Skin of body (tissue), 3 donors: ENCODE measurements at places on chromosomes 11 and 22. TPM values are rescaled to one million over a fixed set of nuclear protein-coding genes. Genes with fewer than 3 reads are reported as not detected.
A peak's percentile ranks its signal among the peaks of the same experiment; 100 is the strongest.

- DNase-seq: no peak
These were observed 83.0 kb upstream of the YWHAH start for GRCh38 chr22:31861226-31861840.

DNA sequence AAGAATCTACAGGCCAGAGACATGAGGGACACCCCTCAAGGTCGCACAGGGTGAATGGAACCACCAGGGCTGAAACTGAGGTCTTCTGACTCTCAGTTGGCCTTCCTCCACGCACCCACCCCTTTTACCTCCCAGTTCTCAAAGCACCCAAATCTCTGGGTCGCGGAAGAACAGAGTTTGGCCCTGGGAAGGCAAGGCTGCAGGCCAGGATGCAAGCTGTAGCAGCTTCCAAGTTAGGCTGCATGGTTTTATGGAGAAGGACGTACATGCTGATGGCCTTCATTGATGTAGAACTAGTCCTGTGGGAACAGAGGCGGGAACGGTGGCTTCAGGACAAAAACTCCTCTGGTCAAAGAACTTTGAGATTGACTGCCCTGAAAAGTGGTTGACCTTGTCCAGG is 143.5 kb upstream of the B3GAT1 start:
- DNase-seq: no peak

STX3 gene
- total RNA-seq: 19.5 TPM

DNA sequence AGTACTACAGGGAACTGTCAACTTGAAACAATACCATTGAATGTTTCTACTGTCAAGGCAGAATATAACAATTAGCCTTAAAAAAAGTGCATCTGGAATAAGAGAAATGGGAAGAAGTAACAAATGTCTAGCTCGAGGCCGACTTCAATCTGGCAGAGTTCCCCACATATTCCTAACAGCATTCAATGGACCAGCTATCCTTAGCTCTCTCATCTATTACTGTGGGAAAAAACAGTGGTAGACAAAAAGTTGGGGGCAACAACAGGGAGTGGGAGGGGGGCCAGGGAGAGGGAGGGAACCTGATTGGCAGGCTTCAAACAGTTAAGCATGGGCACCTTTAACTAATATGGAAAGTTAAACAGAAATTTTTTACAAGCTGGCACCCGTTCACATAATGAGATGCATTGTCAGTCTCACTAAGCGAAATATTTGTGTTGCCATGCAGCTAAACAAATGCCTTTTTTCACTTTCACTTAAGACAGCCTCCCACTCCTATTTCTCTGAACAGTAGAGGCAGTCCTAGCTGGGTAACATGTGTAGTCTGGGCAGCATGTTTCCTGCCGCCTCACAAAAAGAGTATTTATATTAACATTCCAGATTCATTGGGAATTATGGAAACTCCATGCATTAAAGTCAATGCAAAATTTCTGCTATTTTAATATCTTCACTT is 62.2 kb upstream of the SOX6 start:
- no peak for DNase-seq

DNA sequence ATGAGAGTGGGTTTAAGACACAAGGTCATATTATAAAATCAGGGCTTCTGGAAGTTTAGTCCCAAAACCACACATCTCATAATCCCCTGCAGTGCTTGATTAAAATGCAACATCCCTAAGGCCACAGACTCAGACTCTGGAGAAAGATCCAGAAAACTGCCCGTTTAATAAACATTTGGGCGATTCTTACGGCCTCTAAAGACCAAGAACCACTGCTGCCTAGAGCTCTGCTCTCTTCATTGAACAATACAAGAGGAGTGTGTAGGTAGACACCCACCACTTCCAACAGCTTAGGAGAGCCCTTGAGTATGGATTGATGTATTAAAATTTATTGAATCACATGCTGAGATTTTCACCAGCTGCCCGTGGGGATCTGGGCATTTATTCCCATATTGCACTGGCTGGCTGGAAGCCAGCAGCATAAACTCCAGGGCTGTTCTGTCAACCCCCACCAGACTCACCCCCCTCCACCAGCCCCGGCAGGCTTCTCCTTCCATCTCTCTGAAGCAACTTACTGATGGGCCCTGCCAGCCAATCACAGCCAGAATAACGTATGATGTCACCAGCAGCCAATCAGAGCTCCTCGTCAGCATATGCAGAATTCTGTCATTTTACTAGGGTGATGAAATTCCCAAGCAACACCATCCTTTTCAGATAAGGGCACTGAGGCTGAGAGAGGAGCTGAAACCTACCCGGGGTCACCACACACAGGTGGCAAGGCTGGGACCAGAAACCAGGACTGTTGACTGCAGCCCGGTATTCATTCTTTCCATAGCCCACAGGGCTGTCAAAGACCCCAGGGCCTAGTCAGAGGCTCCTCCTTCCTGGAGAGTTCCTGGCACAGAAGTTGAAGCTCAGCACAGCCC is 749 bp upstream of the BEST1 start:
- DNase-seq: peak; percentile 92

GRCh38 chr22:16808744-16809143 is 16.5 kb downstream of the XKR3 start:
- DNase-seq: no peak

DNA sequence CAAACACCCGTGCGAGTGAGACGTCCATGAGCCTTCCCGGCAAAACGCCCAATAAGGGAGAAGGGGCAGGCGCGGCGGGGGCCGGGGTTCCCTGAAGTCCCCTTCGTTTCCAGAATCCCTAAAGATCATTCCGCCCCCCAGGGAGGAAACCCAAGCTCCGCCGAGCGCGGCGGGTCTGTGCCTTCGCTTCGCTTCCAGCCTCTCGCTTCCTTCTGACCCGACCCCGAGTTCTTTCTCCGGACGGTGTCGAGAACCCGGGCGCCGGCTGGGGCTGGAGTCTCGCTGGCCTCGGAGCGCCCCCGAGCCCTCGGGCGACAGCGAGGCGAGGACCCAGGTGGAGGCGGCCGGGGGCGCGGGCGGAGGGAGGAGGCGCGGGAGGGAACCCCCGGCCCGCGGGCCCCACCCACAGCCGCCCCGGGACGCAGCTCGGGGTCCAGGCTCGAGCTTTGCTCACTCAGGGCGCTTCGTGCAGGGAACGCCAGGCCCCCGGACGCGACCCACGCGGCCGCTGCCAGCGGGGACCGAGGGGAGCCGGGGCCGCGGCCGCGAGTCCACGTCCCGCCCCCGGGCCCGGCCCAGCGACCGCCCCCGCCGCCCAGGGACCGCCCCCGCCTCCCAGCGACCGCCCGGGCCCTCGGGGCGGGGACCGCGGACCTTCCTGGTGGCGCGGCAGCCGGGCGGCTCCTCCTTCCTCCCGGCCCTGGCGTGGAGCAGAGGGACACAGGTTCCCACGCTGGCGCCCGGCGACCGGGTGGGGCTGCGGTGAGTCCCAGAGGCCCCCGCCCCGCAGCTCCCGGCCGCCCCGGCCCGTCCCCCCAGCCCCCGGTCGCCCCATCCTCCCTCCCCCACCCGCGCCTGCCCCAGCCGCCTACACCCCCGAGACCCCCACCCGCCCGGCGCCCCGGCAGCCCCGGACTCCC is at the start of gene PGGHG:
Gene PGGHG (plus strand): TSS at position 649 of the 920 bp plus-strand sequence. CDS start 691 bp downstream, outside the sequence.
- DNase-seq: no peak

GRCh38 chr11:103585401-103585800 is 451.0 kb upstream of the DDI1 start:
- no peak for DNase-seq

OR10A2 gene
- not detected for total RNA-seq
